ENCODE measurements at places on chromosomes 1 and 21. TPM values are rescaled to one million over a fixed set of nuclear protein-coding genes. Genes with fewer than 3 reads are reported as not detected.

GRCh38 chr1:199073166-199073565, 434.3 kb downstream of the PTPRC start:
- no peak for DNase-seq

- DNase-seq: no peak
Observed at GRCh38 chr1:29597861-29598260, 361.5 kb downstream of the PTPRU start.

GRCh38 chr1:20448671-20449071, 37.3 kb downstream of the CAMK2N1 start:
- no peak for DNase-seq

DNA sequence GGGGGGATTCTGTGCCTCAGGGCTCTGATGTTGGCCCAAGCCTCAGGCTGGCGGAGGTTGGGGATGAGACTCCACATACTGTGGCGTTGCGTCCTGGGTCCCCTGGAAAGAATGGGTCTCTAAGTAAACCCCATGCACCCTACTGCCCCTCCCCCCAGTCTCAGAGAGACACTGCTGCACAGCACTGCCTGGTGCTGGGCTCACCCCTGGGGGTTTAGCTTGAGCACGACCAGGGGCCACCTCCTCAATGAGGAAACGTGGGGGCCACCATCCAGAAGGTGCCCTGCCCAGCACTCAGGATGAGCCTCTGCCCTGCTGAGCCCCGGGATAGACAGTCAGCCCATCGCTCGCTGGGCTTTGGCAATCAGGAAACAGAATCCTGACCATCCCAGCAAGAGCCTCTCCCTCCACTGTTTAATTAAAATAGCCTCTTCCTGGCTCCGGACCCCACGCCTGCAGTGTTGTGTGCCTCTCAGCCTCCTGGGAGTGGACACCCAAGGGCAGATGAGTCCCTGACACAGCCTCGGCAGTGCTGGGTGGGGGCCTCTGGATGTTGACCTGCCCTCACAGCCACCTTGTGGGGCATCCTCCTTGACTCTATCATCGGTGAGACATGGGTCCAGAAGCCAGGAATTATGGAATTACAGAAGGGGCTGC, 3.5 kb upstream of the KRTAP10-4 start:
- DNase-seq: no peak

GRCh38 chr1:82337635-82338034, 536.9 kb downstream of the ADGRL2 start:
- no peak for DNase-seq

GRCh38 chr21:45353200-45353599, 51.8 kb upstream of the COL18A1 start:
- no peak for DNase-seq

LY9 gene
- total RNA-seq: 3.4 TPM

HSD17B7 gene
- 53.7 TPM for total RNA-seq

Data from lung (tissue), 17 donors.